Activated T-cell treated with anti-CD3 and anti-CD28 coated beads, Interleukin-2, amount 50 U/mL, for 1 hour (primary cell): ENCODE measurements at places on chromosomes 6 and 20.

- no peak for DNase-seq
Observed at GRCh38 chr20:37823296-37823980, 79.5 kb upstream of the VSTM2L start.

DNA sequence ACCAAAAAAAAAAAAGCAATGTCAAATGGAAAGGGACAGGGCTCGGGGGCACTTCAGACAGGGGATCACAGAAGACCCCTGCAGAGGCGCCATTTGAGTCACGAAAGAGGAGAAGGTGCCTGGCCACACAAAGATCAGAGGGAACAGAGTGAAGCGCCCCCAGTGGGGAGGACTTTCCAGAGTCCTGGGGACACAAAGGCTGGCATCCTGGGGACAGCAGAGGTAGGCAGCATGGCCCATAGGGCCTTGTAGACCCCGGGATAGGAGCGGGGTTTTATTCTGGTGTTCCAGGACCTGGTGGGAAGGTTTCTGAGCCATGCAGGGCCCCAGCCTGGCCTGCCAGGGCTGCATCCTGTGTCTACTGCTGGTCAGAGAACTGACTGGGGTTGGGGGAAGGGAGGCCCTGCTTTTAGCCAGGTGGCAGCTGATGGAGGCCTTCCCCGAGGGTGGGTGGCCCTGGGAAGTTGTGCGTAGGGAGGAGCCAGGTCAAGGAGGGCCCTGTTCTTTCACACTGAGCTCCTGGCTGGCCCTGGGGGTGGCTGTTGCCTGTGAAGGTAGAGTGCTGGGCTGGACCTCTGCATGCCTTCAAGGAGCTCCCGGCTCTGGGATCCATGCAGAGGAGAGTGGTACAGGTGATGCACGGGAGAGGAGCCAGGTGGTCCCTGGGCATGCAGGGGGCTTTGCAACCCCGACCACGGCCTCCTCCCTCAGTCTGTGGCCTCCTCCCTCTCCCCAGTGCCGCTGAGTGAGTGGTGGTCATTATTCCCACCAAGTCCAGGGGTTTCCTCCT is 117.9 kb downstream of the CDH4 start:
- no peak for DNase-seq

DNA sequence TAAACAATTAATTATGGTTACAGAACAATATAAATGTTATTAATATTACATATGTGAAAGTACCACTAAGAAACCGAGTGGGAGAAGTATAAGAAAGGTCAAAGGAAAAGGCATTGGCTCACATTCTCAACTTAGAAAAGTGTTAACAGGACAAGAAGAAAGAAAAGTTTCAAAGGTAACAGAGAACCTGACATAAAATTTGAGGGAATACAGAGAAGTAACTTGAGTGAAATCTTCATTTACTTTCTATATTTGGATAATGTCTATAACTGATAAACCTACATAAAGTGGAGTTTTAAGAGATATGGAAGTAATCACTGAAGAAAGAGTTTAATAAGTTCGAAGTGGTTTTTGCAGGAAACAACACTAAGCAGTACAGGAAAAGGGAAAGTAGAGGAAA is 30.1 kb downstream of the REPS1 start:
- no peak for DNase-seq

DNA sequence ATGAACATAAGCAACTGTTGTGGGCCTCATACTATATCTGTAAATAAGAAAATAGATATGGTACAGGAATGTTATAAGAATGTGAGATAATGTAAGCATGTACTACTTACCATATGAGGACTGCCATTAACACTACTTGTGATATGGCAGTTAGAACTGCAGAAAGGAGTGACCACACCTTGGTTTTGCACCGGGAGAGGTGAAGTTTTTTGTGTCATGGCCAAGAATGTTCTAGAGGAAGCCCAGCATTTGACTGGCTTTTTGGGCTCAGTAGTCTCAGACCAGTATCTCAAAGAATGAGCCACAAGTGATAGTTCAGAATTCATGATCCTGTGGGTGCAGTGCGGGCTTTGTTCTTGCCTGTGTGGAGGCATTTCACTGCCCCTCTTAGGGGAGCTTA is 123.5 kb downstream of the CLIC5 start:
- no peak for DNase-seq

DNA sequence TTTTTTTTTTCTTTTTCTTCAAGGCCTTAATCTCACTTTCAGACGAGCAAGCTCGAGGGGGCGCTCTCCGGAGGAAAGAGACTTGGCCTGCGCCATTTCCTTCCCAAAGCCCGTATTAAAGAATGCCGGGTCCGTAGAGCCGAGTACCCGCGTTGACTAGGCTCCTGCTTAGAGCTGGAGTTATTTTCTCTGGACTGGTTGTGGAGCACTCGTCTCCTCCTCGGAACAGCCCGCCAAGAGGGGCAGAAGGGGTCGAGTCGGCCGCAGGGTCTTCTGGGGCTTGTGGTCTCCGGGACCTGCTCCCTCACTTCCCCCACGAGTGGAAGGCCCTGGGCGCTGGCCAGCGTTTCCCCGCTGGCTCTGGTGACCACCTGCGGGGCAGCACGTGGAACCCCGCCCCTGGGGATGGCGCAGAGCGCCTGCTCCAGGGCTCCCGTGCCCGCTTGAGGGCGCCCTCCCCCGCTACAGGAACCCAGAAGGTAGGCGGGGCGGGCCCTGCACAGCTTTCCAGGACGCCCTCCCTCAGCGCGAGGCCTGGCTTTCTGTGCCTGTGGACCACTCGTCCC is 2.7 kb upstream of the MEI4 start:
- DNase-seq: no peak

DNA sequence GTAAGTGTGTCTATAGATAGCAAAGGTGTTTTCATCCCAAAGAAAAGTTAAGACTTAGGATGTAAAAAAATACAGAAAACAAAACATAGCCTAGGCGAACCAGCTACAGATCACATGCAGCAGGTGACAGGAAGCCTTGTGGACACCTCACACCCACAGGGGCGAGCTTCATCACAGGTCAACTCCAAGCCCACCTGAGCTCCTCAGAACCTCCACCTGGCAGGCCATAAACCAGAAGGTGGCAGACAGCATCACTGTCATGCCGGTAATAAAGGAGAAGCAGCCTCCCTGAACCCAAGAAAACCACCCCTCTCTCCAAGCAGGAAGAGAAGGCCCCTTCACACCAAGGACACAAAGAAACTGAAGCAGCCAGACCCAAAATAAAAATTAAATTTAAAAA is 1.0 kb downstream of the RALGAPA2 start:
- peak; percentile 22 for DNase-seq

DNA sequence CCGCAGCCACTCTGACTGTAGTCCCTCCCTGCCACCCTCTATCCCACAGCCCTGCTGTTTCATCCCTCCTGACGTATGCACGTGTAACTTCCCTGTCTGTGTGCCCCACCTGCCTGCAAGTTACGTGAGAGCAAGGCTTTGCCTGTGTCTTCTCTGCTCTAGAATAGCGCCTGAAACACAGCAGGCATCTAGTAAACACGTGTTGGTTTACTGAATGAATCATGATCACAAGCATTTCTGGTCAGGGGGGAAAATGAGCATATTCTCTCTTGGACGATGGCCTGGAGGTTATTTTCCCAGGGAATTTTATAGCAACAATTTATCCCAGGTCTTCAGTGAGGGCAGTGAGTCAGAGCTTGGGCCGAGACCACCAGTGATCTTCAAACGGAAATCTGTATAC is 38.3 kb downstream of the PSMG4 start:
- no peak for DNase-seq

DNA sequence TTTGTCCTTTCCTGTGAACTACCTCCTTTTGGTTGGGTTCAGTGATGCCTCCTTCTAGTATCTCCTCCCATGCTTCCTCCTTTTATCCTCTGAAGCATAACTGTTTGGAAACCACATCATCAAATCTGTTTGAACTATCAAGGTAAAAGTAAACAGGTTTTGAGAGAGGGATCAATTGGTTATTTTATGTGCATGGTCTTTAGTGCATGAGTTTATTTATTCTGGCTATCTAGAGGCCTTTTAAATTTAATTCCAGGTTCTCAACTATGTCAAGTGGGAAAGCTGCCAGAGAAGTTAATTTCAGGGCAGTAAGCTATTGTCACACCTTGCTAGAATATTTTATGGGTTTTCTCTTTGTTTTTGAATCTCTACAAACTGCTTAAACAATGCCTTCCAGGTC is 54.1 kb downstream of the WASF1 start:
- DNase-seq: no peak

GRCh38 chr6:45323656-45324224 is 4.4 kb upstream of the RUNX2 start:
- no peak for DNase-seq

- DNase-seq: no peak
Observed at GRCh38 chr6:155254139-155254538, 9.7 kb upstream of the CLDN20 start.

- DNase-seq: no peak
Observed at GRCh38 chr6:41464481-41464880, 81.7 kb upstream of the FOXP4 start.

DNA sequence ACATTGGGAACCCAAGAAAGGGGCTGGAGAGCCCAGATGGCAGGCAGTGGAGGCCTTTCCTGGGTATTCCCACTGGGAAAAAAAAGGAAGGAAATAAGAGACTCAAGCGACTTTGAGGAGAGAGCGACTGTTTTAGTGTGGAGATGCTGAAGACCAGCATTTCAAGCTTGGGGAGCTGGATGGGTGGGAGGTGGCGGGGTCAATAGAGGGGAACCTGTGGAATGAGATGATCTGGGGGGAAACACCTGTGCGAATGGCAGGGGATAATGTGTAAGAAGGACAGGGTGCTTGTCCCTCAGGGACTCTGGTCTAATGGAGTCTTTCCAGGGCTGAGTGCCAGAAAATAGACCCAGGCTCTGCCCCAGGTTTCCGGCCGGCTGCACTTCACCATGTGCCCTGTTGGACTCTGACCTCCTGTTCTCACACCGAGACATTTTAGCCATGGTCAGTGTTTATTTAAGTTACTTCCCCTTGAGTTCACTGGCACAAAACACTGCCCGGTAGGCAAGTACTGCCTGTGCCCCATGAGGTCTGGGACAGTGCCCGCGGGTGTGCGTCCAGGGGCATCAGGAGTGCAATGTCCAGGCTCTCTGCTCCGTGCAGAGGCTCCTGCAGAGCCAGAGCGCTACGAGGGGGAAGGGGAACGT is 50.4 kb upstream of the NKX2-2 start:
- DNase-seq: no peak

DNA sequence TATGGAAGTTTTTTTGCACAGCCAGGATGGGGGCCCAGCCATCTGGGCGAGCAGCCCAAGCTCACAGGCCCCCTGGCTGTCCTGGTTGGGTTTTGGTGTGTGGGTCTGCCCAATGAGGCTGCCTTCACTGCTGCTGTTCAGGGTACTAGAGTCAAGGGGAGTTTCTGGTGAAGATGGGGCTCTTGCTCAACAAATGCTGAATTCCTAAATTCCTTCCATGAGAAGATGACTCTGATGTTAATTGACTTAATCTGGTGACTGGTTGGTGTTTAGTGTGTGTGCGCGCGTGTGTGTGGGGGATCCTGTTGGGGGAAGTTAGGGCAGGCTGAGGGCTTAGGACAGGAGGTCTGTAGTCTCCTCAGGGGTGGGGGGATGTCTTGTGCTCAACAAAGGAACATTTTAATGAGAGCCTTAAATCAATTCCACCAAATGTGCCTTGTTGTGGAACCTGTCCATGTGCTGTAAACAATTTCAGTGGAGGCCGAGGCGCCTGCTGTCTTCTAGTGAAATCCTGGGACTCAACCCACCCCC is 1.9 kb downstream of the PTK7 start:
- DNase-seq: no peak
